GM23338 (cell line): ENCODE measurements at places on chromosomes 16 and 17. TPM values are rescaled to one million over a fixed set of nuclear protein-coding genes. Genes with fewer than 3 reads are reported as not detected.

DNA sequence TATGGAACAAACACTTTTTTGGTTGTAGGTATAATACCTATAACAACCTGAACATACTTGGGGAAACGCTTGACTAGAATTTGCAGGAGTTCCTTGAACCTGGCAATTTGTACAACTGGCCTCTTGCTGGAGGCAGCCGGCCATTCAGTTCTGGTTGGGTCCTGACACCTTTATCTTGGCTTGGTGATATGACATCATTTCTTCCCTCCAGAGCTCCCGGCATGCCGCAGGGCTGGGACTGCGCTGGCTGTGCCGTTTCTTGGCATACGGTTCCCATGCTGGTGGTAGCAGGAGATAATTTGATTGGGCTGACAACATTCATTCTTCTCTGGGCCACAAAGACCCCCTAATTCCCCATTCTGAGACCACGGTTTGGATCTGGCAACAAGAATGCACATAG lies 87.5 kb downstream of the ASIC2 start:
- no peak for DNase-seq

ATP2A1 gene
- 0.08 and 0.73 TPM in 2 replicates for total RNA-seq

PARD6A gene
- total RNA-seq: 15.1 and 15.7 TPM in 2 replicates

KRT27 gene
- total RNA-seq: not detected in 2 replicates

DNA sequence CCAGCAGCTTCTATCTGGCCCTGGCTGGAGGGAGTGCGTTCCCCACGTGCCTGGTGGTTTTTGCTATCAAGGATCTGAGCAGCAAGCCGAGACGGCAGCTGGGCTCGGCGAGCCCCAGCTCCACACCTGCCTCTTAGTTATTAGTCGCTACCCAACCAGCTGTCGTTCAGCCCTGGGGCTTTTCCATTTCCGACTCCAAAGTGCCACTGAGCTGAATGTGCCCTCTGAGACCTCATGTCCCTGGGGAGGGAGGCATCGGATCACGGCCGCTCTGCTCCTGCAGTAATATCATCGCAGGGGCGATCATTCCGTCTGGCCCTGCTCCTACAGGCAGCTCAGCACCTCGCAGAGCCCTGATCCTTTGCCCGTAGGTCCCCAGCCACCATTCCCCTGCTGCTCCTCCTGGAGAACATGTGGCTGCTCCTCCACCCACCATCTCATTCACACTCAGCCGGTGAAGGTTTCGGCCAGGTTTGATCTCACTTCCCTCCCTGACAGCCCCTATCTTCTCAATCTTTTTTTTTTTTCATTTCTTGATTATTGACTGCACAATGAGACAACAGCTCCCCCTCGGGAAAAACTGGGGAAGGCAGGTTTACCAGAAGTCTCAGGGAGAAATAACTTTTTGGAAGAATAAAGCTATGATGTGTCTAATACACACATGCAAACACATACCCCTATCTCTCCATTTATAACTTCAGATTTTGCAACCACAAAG lies 86.7 kb downstream of the ZFHX3 start:
- DNase-seq: no peak

DNA sequence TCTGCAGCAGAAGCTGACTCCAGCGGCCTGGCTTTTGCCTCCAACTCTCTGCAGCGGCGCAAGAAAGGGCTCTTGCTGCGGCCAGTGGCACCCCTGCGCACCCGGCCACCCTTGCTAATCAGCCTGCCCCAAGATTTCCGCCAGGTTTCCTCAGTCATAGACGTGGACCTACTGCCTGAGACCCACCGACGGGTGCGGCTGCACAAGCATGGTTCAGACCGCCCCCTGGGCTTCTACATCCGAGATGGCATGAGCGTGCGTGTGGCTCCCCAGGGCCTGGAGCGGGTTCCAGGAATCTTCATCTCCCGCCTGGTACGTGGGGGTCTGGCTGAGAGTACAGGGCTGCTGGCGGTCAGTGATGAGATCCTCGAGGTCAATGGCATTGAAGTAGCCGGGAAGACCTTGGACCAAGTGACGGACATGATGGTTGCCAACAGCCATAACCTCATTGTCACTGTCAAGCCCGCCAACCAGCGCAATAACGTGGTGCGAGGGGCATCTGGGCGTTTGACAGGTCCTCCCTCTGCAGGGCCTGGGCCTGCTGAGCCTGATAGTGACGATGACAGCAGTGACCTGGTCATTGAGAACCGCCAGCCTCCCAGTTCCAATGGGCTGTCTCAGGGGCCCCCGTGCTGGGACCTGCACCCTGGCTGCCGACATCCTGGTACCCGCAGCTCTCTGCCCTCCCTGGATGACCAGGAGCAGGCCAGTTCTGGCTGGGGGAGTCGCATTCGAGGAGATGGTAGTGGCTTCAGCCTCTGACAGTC lies 1.3 kb downstream of the PARD6A start:
- no peak for DNase-seq

IL17C gene
- 2.7 and 5.1 TPM in 2 replicates for total RNA-seq

SLC9A5 gene
- total RNA-seq: 5.4 and 6.4 TPM in 2 replicates

- DNase-seq: peak; percentile 84
Observed at GRCh38 chr17:31008374-31009041, 37.7 kb downstream of the RNF135 start.

GRCh38 chr17:61728297-61728836 lies 135.0 kb downstream of the BRIP1 start:
- DNase-seq: no peak

- DNase-seq: no peak
Observed at GRCh38 chr16:66294507-66294906, 72.0 kb upstream of the CDH5 start.

GRCh38 chr17:67165201-67165600 lies 79.8 kb downstream of the HELZ start:
- DNase-seq: no peak

SHISA9 gene
- 40.4 and 45.6 TPM in 2 replicates for total RNA-seq

ZNF469 gene
- total RNA-seq: 1.4 and 1.9 TPM in 2 replicates

CORO1A gene
- total RNA-seq: 17.9 and 23.5 TPM in 2 replicates

SLC35B1 gene
- 56.7 and 59.7 TPM in 2 replicates for total RNA-seq

GRCh38 chr16:47777220-47777619 lies 316.1 kb downstream of the PHKB start:
- no peak for DNase-seq

DNA sequence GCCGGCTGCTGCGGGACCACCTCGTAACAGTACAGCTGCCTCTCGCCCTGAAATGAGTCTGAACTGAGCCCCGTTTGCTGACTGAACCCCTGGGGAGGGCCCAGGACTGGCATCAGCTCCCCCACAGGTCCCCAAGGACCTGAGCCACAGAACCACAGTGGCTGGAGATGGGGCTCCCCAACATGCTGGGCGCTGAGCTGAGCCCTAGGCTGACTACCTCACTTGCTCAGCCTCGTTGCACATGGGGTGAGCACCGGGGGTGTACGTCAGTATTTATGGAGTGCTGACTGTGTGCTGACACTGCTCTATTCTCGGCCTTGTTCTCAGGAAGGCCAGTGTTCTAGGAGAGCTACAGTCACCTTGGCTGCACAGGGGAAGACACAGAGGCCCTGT lies 6.6 kb upstream of the VASN start:
- no peak for DNase-seq

MT1G gene
- total RNA-seq: 176 and 184 TPM in 2 replicates

DNA sequence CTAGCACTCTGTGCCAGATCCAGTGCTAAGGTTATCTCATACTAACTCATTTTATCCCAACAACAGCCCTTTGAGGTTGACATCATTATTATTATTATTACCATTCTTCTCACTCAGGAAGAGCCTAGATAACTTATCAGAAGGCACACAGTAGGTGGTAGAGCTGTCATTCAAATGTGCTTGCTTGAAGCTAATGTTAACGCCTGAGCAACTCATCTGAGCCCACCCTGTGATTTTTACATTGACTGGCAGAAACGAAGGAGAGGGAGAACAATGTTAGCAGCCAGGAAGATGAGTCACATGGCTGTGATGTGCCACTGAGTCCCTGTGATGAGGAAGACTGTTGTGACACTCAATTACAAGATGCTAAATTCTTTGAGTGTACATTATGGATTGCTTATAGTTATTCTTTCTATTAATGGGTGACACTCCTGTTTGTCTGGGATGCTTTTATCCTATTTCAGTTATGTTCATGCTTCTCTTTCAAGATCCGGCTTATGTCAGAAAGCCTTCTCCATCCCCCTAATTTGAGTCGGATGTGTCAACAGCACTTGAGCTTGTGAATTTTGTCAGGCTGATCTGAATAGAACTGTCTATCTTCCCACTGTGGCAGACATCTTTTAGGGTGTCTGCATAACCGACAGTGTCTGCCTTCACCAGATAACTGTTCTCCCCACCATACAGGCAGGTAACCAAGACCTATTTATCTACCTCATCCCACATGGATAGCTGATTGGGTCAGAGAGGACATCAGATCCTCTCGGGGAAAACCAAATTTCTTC lies 426.4 kb downstream of the CA10 start:
- DNase-seq: no peak

GRCh38 chr16:85276721-85277120 lies 164.4 kb upstream of the CIBAR2 start:
- peak; percentile 49 for DNase-seq

GRCh38 chr17:18163547-18163946 lies 20.1 kb upstream of the ALKBH5 start:
- DNase-seq: no peak

DNA sequence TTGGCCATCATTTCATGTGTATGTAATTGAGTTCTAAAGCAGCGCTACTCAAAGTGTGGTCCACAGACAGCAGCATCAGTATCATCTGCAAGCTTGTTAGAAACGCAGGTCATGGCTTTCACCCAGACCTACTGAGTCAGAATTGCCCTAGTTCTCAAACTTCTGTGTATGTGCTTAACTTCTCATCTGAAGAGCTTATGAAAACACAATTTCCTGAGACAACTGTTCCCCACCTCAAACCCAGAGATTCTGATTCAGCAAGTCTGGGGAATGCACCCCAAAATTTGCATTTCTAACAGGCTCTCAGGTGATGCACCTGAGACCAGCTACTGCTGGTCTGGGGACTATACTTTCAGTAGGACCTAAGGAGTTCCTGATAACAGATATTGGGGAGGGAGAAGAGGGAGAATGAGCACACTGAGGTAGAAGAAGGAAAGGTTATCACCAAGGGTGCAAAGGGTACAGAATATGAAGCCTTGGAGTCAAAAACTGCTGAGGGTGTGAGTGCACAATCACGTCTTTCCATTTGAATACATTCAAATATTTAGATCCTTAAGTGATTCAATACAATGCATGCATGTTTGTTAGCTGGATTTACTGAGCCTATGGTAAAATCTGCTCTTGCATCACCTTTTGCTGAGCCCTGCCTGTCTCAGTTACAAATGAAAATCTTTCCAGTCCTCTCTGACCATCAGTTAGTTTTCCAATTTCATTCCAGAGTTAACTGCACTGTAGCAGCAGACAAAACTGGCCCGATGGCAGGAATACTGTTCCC lies 29.2 kb upstream of the SKAP1 start:
- no peak for DNase-seq

UTS2R gene
- 0.49 and 0.82 TPM in 2 replicates for total RNA-seq
